NCI-H1436 treated with DMSO at 0.1 percent for 48 hours (cell line): ENCODE measurements at places on chromosomes 1 and 21.

- no peak for DNase-seq
Measured at GRCh38 chr21:36743446-36743845, 44.5 kb downstream of the SIM2 start.

DNA sequence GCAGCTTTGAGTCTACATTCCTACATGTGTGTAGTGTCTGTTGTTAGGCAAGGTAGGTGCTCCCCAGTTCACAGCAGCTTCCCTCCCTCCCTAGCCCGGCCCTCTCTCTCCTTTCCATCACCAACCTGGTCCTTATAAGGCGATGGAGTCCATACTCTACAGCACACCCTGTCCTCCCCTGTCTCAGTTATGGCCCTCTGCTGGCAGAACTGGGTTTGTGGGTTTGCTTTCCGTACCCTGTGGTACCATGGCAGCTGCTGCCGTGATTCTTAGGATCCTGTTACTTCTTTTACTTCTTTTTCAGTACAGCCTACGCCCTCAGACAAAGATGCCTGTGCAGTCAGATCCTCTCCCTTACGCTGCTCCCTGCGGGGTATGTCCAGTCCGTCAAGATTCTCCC is 31.7 kb downstream of the AK5 start:
- DNase-seq = no peak

- no peak for DNase-seq
Measured at GRCh38 chr1:200929530-200930278, 35.0 kb downstream of the INAVA start.

DNA sequence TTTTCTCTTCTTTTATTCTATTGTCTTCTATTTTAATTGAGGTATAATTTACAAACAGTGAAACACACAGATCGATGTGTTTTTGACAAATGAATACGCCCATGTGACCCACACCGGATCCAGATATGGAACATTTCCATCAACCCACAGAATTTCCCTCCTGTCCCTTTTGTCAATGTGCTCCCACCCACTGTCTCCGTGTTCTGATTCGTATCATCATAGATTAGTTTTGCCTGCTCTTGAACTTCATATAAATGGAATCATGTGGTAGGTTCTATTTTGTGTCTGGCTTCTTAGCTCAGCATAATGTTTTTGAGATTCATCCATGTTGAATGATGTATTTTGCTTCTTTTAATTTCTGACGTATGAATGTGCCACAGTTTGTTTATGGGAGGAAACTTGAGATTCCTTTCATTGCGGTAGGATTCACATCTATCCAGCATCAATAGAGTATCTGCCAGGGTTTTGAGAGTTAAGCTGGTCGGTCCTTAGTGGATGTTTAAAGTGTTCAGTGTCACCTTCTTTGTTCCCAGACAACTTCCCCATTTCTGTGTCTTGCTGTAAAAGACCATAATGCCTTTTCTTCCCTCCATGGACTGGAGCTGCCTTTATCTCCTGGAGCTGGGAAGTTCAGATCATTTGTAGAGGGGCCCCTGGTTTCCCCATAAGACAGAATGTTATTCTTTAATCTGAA is 14.7 kb downstream of the NAV1 start:
- DNase-seq = no peak

DNA sequence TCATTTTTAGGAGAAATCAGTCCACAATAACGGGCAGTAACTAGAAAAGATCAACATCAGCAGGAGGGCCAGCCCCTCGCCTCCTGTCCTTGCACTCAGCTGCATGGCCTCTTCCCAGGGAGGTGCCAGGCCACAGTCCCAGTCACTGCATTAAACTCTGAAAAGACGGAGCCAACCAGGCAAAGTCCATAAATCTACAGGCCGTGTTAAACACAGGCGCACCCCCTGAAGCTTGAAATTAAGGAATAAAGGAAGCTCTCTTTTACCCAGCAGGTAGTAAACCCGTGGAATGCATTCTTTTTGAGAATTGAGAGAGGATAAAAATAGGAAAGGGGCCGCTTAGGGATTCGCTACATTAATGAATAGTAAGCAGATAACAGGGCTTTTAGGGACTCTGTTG is 18.4 kb downstream of the H6PD start:
- DNase-seq = no peak

- no peak for DNase-seq
Measured at GRCh38 chr1:56496821-56497772, 82.3 kb downstream of the PLPP3 start.

- peak; percentile 30 for DNase-seq
Measured at GRCh38 chr1:3900969-3901529, 977 bp upstream of the C1orf174 start.

DNA sequence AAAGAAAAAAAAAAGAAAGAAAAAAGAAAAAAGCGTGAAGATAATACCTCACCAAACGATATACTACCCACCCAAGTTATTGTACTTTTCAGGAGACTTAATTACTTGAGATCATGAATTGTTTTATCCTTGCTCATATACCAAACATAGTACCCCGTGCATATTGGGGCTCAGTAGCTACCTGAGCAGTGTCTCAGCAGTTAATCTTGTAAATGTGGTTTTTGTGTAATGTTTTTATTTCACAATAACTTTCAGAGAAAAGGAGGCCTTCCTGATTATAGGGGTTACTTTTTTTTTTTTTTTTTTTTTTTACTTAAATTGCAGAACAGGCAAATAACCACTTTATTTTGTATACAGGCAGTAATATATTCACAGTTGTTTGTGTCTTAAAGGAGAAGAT is 80.3 kb downstream of the OSBPL9 start:
- DNase-seq = no peak

GRCh38 chr1:99171184-99171813 is 93.0 kb upstream of the PLPPR4 start:
- no peak for DNase-seq

DNA sequence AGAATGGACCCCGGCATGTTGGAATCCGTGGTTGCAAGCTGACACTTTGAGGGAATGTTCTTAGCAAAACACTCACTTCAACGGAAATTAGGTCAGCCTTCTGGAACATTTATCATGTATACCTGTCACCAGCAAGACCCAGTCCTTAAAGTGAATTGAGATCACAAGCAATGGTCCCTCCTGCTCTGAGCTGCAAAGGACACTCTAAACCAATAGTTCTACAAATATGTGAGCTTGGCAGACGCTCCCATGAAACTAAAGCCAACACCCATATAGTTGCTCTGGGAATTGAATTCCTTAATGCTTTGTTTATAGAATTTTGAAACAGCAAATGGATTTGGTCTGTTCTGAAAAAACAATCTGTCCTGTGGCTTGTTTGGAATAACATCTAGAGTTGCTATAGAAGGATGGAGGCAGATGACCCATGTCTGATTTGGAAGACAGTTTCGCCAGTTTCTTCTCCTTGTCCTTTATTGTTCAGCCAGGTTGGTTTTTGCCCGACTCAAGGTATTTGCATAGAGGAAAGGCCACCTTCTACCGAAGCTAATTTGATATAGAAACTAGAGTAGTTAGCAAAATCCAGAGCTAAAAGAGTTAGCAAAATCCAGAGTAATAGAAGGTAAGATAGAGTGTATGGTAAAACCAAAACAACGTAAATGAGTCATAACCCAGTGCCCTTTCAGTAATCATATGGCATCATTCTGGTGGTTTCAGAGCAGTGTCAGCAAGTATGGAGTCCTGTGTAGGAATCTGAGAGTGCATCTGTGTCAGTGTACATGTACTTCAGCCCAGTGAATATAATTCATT is 236.2 kb downstream of the NFIA start:
- no peak for DNase-seq

- DNase-seq = no peak
Measured at GRCh38 chr1:28499553-28499952, 6.3 kb upstream of the RCC1 start.

DNA sequence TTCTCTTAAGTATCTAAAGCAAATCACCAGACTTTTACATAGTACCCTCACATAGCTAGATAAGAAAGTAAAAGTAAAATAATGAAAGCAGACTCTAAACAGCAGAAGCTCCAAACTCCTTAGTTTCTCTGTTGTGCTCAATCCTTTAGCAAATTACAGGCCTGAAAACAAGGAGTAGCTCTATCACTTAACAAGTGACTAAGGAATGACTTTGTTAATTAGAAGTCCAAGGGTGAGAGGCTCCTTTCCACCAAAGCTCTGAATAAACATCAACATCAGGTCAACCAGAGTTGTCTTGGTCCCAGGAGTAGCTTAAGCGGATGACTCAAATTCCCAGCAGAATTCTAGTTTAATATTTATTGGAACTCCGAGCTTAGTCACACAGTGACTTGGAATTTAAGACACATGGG is 5.9 kb downstream of the NRIP1 start:
- DNase-seq = no peak

DNA sequence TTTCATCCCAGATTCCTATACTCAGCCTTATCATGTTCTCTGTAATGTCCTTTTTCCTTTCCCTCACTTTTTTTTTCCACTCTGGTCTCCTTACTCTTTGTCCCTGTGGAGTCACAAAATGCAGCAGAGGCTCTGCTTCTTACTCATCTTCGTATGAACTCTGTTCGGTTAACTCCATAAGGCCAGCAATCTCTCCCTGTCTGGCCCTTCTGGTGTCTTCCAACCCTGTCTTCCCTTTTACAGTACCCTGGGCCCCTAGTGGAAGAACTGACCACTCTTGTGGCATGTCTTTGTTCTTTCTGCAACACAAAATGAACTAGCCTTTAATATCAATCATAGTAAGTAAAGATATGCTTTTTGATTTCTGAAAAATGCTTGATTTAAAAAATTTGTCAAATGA is 7.1 kb downstream of the CD101 start:
- DNase-seq = no peak

GRCh38 chr1:247241691-247242090 is 14.2 kb upstream of the VN1R5 start:
- DNase-seq = no peak

DNA sequence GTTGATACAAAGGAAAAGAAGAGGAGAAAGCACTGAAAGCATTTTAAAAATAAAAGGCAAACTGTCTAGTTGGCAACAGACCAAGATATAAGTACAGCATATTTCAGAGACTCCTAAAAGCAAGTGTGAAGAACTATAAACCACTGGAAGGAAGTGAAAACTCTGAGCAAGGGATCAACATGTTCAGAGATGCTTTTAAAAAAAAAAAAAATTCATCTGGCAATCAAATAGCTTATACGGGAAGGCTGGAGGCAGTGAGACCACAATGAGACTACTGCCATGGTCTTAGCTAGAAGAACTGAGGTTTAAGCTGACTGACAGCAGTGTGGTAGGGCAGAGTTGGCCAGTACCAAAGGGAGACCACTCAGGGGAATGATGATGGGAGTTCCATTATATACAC is 124.3 kb downstream of the VAV3 start:
- DNase-seq = no peak

DNA sequence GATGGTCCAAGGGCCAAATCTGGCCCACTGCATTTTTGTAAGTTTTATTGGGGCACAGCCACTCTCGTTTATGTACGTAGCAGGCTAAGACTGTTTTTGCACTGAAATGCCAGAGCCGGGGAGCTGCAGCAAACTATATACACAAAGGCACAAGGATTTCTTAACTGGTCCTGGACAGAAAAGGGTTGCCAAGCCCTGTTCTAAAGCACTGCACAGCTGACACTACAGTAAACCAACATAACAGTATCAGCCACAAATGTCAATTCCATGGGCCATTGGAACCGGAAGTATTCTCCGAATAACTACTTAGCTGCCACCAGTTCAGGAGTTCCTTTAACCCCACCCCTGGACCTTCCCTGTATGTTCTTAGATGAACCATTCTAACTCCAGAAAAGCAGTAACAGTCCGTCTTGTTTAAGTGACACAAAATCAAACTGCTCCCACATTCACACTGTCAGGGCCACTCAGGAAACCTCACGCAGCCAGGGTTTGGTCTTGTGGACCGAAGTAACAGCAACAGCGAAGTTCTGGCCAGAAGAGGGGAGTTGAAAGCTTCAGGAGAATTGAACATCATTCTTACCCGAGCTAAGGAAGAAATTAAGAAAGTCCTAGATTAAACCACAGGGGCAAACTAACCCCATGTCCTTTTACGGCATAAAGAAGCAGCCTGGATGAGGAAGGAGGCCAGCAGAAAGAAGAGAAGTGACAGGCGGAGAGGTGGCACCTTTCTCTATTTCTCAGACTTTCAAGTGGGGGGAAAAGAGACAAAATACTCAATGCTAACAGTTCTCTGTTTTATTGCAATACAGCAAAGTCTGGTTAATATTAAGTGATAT is 49.2 kb downstream of the COQ8A start:
- DNase-seq = no peak

DNA sequence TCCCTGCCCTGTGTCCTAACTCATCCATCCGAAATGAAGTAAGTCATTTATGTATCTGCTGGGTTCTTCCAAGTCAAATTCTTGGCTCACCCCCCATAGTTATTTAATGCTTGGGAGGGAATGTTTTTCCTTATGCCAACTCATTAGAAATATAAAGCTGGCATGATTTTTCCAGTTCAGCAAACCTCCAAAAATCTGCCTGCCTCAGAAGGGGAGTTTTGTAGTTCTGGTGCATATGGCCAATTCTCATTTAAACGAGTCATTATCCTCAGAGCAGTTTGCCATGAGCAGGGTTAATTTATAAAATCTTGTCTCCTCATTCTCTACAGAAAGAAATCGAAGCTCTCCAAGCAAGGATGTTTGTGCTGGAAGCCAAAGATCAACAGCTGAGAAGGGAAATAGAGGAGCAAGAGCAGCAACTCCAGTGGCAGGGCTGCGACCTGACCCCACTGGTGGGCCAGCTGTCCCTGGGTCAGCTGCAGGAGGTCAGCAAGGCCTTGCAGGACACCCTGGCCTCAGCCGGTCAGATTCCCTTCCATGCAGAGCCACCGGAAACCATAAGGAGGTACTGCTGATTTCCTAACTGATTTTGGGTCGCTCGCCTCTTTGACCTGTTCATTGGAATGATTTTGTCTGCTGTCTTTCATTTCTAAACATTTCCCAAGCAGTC is 144.1 kb downstream of the DISC1 start:
- DNase-seq = no peak

- no peak for DNase-seq
Measured at GRCh38 chr1:236663934-236664333, 22.4 kb upstream of the ACTN2 start.

- no peak for DNase-seq
Measured at GRCh38 chr1:65734979-65735378, 57.7 kb upstream of the PDE4B start.

GRCh38 chr1:231814521-231814920 is 187.9 kb downstream of the DISC1 start:
- DNase-seq = no peak

DNA sequence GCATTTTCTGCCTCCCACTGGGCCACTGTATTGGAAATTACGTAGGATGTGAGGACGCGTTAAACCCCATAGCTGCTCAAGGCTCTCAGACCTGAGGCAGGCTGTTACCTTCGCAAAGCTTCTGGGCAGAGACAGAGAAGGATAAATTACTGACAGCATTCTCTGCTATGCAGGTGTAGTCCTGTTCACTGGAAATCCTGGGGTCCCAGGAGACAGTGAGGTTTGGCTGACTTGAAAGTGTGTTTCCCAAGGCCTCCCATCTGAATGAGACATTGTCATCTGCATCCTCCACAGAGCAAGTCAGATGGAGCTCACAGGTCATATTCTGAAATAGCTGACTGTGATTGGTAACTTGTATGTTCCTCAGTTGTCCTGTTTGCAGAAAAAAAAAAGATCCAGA is 32.0 kb downstream of the SLAMF6 start:
- no peak for DNase-seq

- no peak for DNase-seq
Measured at GRCh38 chr1:197673292-197673691, 102.0 kb downstream of the DENND1B start.

GRCh38 chr1:70486676-70487458 is 75.8 kb downstream of the CTH start:
- DNase-seq = no peak

- no peak for DNase-seq
Measured at GRCh38 chr1:173506437-173506836, 29.3 kb downstream of the PRDX6 start.
